ENCODE measurements at places on chromosomes 4 and X.

DNA sequence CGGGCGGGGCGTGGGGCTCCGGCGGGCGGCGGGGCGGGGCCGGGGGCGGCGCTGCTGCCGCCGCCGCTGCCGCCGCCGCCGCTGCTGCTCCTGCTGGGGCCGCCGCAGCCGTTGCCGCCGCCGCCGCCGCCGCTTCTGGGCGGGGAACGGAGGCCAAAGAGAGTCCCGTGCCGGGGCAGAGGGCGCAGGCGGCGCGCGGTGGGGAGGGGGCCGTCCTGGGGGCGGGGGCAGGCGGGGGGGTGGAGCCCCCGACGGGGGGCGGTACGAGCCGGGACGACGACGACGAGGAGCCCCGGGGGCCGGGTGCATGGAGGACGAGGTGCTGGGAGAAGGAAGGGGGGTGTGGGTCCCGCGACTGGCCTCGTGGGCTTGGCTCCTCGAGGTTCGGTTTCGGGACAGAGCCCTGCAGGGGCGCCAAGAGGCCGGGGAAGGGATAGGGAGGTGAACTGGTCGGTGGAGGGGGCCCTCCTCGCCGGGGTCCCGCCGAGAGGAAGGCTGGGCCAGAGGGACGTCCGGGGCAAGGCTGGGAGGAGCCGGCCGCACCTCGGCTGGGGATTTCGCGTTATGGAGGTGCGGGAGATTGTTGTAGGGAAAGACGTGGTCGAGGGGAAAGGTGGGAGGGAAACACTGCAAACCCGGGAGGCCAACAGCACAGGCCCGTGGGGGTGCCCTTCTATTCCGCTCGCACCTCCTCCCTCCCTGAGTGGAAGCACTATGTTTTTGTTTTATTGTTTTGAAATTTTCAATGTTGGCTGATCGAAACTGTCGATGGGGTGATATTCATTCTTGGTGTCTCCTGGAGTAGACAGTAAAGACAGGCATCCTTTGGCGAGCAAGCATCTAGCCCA, 1.9 kb downstream of the BCORL1 start:
- peak; percentile 49 for DNase-seq

GRCh38 chrX:18983666-18984380, at the start of gene PHKA2:
Gene PHKA2 (minus strand): TSS chrX:18984114. CDS start chrX:18983932, 182 bp downstream.
- DNase-seq = peak; percentile 73

GRCh38 chr4:54067166-54067565, 2.8 kb upstream of the CHIC2 start:
- peak; percentile 68 for DNase-seq

DNA sequence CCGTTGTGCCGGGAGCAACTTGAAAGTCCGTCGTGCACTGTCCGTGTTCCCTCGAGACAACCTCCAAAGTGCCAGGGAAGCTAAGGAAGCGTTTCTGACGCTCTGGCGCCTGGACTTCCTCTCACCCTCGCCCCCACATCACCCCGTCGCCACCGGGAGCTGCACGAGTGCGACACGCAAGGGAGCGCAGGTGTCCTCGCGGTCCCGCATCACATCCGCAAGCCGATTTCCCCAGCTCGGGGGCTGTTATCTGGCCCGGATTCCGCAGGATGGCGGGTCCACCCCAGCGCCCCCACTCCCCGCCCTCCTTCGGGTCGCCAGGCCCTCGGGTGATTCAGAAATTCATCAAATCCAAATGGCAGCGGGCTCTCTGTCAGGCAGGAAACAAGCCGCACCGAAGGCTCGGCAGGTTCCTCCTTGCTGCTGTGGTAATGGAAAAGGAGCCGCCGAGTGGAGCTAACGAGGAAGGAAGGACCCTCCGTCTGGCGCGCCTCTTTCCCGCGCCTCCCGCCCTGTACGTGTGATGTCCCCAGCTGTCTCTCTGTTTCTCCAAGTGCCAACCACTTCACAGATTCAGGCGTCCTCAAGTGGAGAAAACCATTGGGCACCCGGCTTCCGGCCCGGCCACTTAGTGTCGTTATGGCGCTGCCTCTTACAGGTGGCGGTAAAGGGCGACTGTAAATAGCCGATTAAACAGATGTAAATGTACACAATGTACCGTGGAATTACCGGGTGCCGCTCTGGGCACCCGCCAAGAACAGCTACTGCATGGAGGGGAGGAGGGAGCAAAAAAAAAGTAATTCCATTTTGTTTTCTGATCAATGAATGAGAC, 921 bp upstream of the SETD7 start:
- peak; percentile 33 for DNase-seq

DNA sequence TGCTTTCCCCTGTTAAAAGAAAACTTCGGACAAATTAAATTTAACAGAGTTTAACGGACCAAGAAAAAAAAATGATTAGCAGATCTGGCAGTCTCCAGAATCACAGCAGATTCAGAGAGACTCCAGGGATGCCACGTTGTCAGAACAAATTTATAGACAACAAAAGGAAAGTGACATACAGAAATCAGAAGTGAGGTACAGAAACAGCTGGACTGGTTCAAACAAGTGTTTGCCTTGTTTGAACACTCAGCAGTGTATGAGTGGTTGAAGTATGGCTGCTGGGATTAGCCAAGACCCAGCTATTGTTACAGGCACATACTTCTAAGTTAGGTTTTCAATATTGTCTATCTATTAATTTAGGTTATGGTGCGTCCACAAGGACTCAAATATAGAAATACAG, 19.1 kb downstream of the PIR start:
- DNase-seq = no peak

Data from AG20443 (cell line).